Mesothelial cell of epicardium (in vitro differentiated cells): ENCODE measurements at places on chromosomes 12 and 14. TPM values are rescaled to one million over a fixed set of nuclear protein-coding genes. Genes with fewer than 3 reads are reported as not detected.

DNA sequence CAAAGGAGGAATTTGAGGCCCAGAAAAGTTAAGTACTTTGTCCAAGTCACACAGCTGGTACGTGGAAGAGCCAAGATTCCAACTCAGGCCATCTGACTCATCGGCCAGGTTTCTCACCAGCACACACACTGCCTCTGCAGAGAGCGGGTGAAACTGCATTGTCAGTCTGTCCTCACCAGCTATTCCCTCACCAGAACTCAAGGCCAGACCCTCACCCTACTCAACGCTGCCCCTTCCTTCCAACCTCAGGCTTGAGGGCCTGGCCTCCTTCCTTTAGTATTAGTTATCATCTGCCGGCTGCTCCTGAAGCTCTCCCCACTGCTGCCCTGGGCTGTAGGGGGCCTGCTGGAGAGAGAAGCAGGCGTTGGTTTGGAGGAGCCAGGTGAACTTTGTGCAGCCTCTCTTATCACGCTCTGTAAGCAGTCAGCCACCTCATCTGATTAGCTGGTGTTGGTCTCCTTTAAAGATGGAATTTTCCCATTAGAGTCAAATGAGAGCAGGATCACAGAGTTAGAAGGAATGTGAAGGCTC lies 16.6 kb upstream of the PLEK2 start:
- DNase-seq = no peak

- no peak for DNase-seq
Observed at GRCh38 chr12:116881325-116881876, at the start of gene HRK. TSS of gene HRK (minus strand) at chr12:116881441. CDS start at chr12:116881307, 134 bp downstream.

DNA sequence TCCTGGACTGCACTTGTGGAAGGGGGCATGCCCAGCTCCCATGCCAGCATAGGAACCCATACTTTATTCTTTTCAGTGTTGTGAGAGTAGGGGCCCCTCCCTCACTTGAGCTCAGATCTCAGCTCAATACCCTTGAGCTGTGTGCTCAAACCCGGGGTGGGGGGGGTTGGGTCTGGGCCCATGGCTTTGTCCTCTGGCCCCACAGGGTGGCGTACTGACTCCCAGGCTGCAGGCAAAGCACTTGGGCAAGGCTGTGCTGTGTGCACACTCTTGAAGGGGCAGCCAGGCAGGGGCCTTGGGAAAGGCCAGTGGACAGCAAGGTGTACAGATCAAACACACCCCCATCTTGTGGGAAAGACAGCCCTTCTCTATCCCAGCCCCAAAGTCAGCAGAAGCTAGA lies 81.8 kb downstream of the WIF1 start:
- no peak for DNase-seq

GRCh38 chr12:62730649-62731048 lies 204.3 kb downstream of the PPM1H start:
- no peak for DNase-seq

NAV3 gene
- 17.2 to 28.7 TPM (median 20.2 TPM) in 3 replicates for total RNA-seq

DNA sequence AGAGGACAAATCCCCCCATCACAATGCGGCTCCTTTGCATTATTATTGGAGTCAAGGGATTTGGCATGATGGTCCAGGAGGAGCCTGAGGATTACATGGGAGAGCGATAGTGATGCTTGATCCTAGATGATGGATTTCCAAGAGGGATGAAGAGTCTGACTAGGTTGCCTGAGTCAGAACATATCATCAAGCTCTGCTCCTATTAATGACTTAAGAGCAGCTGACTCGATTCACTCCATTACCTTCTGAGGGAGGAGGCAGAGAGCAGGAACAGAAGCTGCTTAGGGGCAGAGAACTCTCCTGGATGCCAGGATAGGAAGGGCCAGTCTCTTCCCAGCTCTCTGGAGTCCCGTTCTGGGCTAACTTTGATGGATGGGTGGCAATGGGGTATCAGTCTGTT lies 54.0 kb upstream of the CISTR start:
- DNase-seq = no peak

GRCh38 chr12:2479851-2480535 lies 314.8 kb upstream of the FKBP4 start:
- no peak for DNase-seq

- no peak for DNase-seq
Observed at GRCh38 chr12:38327356-38327755, 10.8 kb downstream of the ALG10B start.

GRCh38 chr14:77314539-77315457 lies 5.9 kb downstream of the POMT2 start:
- DNase-seq = no peak

DNA sequence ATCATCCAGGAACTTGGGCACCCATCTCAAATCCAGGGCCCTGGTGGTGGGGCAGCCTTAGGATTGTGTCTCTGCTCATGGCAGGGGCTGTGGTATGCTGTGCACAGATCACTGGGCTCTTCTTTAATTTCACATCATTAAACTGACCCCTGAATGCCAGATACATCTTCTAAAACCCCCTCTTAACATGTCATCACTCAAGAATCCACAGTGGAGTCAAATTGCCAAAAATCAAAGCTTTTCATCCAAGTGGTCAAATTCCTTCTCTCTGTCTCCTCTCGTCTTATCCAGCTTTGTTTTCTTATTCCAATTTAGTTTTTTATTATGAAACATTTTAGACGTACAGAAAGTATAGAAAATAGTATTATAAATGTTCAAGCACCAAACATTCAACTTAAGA lies 97.5 kb downstream of the ADCK1 start:
- no peak for DNase-seq

DNA sequence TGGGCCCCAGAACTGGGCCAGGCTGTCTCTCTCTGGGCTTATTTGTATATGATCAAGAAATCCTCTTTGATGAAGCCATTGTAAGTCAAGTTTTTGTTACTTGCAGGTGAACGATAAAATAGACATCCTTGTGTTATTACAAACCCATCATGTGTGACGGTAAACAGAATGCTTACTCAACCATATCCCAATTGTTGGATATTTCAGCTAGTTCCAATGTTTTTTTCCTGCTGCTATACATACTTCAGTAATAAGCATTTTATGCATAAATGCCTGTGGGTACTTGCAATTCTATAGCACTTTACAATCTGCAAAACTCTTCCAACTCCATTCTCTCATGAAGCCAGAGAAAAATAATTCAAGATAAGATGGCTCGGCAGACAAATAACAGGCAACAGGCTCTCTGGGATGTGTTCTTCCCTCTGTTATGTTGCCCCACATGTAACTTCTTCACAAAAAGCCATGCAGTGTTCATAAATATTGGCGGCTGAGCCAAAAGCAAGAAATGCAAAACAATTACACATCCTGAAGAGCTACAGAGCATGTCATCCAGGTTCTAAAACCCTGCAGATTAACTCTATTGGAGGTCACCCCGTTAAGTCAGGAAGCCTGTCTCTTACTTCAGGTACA lies 69.5 kb downstream of the CLMN start:
- no peak for DNase-seq

PTCSC3 gene
- total RNA-seq = not detected in 3 replicates

GRCh38 chr12:121095544-121096198 lies 37.0 kb upstream of the P2RX7 start:
- DNase-seq = peak; percentile 59

DNA sequence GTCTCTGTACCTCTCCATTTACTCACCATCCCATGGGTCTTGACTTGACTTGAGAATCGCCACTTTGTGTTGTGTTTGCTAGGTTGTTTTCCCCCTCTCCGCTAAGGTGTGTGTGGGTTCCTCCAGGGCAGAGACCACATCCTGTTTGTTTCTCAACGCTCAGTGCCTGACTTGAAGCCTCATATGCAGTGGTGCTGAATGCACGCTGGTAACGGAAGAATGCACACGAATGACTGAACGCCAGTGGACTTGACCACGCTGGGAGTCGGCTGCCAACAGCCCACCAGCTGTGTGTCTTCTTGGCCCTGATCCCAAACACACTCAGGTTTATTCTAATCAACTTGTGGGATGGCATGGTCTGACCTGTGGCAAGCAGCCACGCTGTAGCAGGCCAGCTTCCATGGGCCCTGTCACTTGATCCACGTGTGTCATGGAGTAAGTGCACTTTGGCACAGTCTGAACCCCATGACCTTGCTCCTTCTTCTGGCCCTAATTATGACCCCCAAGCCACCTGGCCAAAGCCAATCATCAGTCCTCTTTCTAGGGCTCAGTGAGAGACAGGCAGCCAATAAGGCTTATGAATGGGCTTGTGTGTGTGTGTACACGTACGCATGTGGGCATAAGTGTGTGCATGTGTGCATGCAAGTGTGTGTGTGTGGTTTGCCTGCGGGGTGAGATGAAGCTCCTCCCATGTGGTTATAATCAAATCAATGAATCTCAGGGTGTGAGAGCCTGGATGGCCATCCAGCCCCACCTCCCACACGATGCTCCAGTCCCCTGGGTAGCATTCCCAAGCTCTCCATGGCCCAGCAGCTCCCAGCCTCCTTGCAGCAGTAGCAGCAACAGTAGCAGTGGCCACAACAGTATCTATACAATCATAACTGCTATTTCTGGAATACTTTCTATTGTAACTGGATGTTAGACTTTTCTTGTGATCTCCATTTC lies 6.4 kb upstream of the TC2N start:
- no peak for DNase-seq

MIP gene
- total RNA-seq = not detected in 3 replicates

TMEM119 gene
- total RNA-seq = 37.6 to 43.2 TPM (median 41.2 TPM) in 3 replicates

KRT6C gene
- not detected in 3 replicates for total RNA-seq

- DNase-seq = no peak
Observed at GRCh38 chr12:126591533-126591932, 1526.3 kb downstream of the AACS start.

DNA sequence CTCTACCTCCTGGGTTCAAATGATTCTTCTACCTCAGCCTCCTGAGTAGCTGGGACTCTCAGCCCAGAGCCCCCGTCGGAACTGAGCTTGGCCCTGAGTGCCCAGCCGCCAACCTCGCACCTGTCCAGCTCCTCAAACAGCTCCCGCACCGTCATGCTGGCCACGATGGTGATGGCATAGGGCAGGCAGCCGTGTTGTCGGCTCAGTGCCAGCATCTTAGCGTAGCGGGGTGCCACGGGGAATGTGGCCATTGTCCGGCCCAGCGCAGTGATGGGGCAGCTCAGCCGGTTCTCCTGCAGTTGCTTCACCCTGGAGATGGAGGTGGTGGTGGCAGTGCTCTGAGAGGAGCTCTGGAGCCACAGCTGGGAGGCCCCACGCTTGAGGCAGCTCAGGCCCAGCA lies 32.4 kb downstream of the DHX37 start:
- DNase-seq = no peak

DNA sequence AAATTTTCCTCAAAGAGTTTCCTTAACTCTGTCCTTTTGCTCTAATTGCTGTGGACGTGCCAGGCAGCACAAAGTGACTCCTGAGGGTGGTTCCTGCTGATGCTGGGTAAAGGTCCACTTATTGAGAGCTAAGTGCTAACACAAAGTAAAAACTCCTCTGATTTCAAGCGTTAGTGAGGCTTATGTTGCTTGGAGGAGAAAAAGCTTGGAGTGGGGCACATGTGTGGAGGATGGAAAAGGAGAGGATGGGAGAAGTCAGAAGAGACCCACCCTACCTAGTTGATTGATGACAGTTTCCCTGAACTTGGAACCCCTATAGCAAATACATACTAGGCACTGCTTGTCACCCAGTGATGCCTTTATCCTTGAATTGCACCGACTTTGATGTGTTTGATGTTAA lies 10.1 kb upstream of the SLC11A2 start:
- DNase-seq = no peak

GRCh38 chr12:94308612-94309011 lies 151.1 kb downstream of the CEP83 start:
- DNase-seq = no peak

GRCh38 chr14:42469637-42470426 lies 863.2 kb downstream of the LRFN5 start:
- no peak for DNase-seq

DNA sequence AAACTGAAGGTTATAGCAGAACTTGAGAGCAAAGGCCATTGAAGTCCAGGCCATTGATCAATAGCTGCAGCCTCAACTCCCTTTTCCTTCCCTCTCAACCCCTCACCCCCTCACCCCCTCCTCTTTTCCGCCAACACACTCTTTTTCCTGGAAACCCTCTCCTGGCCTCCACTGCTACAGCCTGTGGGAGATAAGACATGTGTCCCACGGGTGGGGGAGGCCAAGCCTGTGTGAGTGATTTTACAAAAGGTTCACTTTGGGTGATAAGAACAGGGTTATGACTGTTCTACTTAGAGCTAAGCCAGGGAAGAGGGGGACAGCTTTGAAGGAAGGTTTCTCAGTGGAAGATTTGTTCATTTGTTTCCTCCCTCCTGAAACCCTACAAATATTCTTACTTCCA lies 9.2 kb upstream of the FGF23 start:
- no peak for DNase-seq

GPR84 gene
- 0.18 to 0.32 TPM (median 0.24 TPM) in 3 replicates for total RNA-seq

DNA sequence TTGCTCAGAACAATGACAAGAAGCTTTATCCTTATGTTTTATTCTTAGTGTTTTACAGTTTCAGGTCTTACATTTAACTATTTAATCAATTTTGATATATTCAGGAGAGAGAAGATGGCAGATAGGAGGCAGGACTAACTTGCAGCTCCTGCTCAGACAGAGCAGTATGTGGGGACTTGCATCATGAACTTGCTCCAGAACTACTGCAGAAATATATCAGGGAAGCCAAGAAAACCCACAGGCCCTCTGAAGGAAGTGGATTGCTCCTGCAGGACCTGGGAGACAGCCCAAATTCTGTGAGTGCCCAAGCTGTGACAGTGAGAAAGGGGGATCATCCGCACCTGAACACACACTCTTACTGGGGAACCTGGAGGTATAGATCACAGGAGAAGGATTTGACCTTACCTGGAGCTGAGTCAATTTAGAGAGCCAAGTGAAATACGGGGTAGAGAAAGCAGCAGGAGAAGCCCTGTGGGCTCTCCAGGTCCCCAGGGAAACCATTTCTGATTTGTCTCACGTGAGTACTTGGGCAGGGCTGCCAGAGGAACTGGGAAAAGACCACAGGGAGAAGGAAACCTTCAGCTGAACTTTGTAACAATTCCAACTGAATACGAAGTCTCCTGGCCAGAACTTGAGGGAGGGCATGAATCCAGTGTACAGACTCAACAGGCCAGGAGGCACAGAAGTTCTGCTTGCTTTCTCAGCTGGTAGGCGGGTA lies 28.9 kb upstream of the TSPAN8 start:
- DNase-seq = no peak

FAM181A gene
- total RNA-seq = not detected in 3 replicates

DNA sequence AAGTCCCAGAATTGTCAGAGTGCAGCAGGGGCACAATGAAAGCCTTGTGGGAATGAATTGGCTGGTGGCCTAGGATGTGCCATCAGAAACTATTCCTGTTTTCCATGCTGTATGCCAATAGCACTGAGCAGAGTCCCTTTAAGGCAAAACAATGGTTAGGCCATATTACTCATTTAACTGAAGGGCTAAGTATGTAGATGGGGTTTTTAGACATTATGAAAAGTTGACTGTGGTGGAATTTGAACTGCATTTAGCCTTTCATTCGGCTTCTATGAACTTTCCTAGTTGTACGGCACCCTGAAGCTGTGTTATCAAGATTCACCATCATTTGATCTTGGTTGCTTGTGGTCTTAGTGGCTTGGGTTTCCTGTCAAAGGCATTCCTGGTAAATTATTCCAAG lies 24.8 kb downstream of the IL26 start:
- no peak for DNase-seq

- DNase-seq = no peak
Observed at GRCh38 chr14:92567173-92567725, 53.7 kb downstream of the RIN3 start.
